D341Med (cell line): ENCODE measurements at places on chromosomes 5 and 9.

DNA sequence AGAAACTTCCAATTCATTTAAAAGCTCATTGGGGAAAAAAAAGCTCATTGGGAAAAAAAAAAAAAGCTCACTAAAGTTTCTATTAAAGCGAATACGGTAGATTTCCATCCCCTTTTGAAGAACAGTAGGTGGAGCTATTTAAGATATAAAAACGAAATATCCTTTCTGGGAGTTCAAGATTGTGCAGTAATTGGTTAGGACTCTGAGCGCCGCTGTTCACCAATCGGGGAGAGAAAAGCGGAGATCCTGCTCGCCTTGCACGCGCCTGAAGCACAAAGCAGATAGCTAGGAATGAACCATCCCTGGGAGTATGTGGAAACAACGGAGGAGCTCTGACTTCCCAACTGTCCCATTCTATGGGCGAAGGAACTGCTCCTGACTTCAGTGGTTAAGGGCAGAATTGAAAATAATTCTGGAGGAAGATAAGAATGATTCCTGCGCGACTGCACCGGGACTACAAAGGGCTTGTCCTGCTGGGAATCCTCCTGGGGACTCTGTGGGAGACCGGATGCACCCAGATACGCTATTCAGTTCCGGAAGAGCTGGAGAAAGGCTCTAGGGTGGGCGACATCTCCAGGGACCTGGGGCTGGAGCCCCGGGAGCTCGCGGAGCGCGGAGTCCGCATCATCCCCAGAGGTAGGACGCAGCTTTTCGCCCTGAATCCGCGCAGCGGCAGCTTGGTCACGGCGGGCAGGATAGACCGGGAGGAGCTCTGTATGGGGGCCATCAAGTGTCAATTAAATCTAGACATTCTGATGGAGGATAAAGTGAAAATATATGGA lies at the start of gene PCDHGA12:
TSS of gene PCDHGA12 (plus strand) at position 176 of the 782 bp plus-strand sequence. CDS start at position 429, 253 bp downstream.
- DNase-seq, result no peak

- no peak for DNase-seq
Measured at GRCh38 chr9:114301798-114302565, 20.9 kb upstream of the ORM1 start.

DNA sequence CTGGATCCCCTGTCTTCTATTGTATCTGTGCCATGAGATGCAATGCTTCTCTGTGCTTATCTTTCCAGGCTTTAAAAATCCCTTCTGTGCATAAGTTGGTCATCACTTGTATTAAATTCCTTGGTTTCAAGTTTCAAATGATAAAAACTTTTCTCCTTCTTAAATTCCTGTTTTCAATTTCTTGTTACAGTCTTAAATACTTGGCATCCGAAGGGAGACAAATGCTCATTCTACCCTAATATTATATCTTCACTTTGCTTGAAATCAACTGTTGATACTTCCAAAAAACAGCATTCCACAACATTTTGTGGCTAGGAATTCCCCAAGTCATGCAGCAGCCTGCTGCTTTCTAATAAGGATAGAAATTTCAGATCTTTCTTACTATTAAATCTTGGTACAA lies 413.2 kb upstream of the ACTBL2 start:
- no peak for DNase-seq

DNA sequence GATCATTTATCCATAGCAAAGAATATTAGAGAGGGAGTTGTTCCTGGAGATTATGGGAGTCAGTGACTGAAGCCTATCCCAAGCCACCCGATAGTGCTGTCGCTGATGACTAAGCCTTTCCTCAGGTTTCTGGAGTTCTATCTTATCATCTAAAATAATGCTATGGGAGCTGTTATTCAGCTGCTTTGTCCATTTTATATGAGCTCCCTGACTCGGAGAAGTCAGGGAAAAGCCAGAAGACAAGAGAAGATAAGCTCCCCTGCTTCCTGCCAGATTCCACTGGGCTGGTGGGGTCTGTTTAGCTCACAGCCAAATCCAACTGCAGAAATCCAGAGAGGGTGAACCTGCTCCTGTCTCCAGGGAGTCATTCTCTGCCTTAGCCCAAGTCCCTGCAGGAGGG lies 148.2 kb downstream of the DROSHA start:
- DNase-seq, result no peak

DNA sequence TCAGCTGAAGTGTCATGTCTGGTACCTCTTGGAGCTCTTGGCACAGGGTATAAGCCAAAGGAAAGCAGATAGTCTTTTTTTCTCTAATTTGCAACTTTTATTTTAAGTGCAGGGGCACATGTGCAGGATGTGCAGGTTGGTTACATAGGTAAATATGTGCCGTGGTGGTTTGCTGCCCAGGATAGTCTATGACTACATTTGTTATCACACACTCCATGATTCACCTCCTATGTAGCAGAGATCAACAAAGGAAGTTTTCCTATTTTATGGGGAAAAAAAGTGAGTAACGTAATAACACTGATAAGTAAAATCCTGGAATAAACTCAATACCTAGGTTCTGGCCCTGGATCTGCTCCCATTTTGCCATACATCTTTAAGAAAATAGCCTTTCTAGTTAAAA lies 234.6 kb downstream of the CAAP1 start:
- no peak for DNase-seq

- no peak for DNase-seq
Measured at GRCh38 chr5:112570708-112571444, 151.8 kb upstream of the EPB41L4A start.

- DNase-seq, result no peak
Measured at GRCh38 chr9:522658-523057, 308.0 kb downstream of the DOCK8 start.

DNA sequence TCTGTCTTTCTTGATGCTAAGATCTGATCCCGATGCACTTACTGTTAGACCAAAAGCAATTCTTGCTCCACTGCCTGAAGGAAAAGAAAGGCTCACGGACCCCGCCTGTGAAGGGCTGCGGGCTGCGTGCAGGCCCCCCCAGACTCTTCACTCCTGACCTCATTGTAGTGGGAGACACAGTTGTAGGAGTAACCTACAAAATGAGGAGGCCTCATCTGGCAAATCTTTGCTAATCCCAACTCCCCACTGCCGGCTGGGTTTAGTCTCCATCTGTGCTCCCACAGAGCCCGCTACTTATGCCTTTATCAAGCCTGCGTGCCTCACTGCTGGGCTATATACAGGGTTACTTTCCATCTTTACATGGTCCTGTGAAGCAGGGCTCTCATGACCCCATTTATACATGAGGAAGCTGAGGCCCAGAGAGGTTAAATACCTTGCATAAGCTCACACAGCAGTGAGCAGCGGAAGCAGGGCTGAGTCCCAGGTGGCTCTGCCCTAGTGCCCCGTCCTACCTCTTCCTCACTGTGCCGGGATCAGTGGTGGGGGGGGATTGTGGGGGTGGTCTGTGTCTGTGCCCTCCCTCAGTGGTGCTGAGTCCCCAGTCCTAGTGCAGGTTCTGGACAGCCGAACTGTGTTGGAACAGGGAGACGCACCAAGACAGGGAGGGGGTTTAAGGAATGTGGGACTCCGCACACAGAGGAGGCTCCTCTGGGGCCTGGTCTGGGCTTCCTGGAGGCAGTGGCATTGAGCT lies 43.9 kb upstream of the RNF130 start:
- DNase-seq, result peak; percentile 80

GRCh38 chr5:60945813-60946187 lies 795 bp downstream of the NDUFAF2 start:
- no peak for DNase-seq

DNA sequence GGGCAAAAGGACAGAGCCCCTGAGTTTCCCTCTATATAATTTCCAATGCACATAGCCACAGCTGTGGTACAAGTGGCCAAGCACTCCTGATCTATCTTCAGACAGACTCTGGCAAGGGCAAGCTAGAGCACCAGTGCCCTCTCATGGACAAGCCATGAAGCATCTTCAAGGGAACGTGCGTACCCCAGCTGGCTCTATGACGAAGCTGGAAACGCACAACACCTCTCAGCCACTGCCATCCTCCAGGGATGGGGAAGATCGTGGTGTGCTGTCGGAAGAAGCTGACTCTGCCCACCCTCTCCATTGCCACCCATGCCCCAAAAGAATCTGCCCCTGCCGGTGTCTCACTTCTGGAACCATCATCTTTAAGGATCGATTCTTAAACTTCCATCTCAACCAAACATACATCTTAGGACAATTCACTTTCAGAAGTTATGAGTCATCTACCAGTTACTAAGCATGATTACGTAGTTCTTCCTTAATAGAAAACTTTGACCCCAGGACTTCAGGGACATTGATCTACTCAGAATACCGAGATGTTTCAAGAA lies 482.9 kb downstream of the AGTPBP1 start:
- DNase-seq, result peak; percentile 57

DNA sequence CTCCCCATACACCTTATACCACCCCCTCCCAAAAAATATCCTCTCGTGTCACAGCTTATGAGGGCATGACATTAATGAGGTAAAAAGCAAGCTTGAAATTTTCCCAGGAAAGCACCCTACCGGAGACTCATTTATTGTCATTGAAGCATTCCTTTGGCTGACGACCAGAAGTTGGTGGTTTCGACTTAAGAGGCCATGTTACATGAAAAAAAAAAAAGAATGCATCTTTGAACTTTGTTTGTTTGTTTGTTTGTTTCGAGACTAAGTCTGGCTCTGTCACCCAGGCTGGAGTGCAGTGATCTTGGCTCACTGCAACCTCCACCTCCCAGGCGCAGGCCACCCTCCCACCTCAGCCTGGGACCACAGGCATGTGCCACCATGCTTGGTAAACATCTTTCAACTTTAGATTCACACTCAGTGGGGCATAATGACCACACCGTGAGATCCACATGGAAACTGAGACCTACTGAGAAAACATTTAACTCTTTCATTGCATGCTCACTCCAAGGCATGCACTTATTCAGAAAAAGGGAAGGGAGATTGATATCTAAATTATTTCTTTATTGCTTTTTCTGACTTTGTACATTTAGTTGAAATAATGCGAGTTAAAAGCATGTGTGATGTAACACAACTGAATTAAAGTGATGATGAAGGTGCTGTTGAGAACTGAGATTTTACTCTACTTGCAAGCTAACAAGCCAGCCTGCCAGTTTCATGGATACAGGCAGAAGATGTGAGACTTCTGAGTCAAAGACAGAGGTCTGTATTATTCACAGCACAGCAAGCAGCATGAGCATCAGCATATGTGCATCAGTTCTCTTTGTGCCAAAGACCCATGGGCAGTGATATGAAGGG lies 5.1 kb upstream of the RAB14 start:
- no peak for DNase-seq

- no peak for DNase-seq
Measured at GRCh38 chr5:102865171-102865509, 110.0 kb downstream of the PAM start.

GRCh38 chr9:113805486-113806132 lies 70.5 kb upstream of the ZNF618 start:
- DNase-seq, result no peak

DNA sequence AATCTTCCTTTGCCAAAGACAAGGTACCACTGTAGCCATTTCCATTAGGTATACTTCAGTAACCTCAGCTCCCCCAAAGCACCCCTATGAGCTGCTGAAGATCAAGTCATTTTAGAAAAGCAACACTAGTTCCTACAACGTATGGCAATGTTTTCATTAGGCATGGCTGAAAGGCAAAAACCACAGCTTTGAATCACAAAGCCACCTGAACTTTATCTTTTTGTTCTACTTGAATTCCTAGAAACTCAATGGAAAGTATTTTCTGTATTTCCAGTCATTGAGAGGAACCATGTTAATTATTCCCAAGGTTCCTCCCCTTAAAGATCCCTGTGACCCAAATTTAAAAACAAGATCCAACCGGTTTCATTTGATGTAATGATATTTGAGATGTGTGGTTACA lies 152.1 kb downstream of the EFNA5 start:
- DNase-seq, result no peak

- no peak for DNase-seq
Measured at GRCh38 chr5:143370440-143370839, 33.0 kb downstream of the NR3C1 start.

DNA sequence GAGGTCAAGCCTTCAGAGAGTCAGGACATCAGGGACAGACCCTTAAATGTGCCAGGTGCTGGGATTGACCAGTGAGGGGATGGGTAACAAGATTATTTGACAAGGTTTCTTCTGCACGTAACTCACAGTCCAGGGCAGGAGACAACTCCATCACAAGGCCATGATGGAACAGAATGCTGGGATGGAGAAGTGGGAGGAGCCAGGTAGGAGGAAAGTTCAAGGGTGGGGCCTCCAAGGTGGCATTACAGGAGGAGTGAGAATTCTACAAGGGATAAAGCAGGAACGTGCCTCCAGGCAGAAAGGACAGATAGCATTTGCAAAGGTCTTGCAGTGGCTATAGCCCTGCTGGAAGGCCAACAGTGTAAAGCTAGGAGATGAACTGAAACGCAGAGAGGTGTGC lies 102.2 kb downstream of the FGF18 start:
- no peak for DNase-seq

DNA sequence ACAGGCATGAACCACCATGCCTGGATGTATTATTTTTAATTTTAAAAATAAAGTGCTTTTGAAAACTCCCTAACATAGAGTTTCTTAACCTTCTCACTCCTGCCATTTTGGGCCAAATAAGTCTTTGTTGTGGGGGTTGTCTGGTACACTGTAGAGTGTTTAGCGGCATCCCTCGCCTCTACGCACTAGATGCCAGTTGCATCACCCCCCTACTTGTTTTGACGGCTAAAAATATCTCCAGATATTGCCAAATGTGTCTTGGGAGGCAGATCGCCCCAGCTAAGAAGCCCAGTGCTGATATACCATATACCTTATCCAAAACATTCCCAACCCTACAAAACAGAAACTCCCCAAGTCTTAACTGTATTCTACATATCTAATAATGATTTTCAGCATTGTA lies 54.6 kb downstream of the SCAI start:
- no peak for DNase-seq

- peak; percentile 89 for DNase-seq
Measured at GRCh38 chr5:6765612-6766525, 52.6 kb downstream of the TENT4A start.

DNA sequence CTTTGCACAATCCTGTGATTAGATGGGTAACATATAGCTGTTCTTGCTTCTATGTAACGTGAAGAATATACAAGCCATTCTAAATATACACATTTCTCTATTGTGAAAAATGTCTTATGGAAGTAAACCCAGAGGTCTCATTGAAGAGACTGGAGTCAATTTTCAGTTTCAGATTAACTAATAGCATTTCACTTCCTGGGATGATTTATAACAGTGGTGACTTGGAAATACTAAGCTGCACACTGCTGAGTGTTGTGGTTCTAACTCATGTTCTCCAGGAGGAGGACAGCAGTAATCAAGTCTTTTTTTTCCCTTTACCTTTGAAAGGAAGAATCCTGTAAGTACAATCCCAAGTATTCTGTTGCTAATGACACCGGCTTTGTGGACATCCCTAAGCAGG lies 3.3 kb downstream of the CTSL start:
- DNase-seq, result no peak

DNA sequence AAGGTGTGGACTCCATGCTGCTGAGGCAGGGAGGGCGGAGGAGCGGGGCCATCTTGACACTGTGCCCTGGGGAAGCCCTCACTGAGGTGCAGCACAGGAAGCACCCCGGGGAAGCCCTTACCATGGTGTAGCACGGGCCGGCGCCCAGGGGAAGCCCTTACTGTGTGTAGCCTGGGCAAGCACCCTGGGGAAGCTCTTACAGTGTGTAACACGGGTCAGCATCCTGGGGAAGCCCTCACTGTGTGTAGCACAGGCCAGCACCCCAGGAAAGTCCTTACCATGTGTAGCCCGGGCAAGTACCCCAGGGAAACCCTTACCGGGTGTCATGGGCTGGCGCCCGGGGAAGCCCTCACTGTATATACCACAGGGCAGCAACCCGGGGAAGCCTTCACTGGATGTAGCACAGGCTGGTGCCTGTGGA lies 62.6 kb upstream of the ZNF354B start:
- DNase-seq, result no peak

- no peak for DNase-seq
Measured at GRCh38 chr5:159525117-159525516, 194.8 kb upstream of the IL12B start.
